Left lobe of liver (tissue), 2 donors: ENCODE measurements at places on chromosomes 1 and 21. TPM values are rescaled to one million over a fixed set of nuclear protein-coding genes. Genes with fewer than 3 reads are reported as not detected.

DNA sequence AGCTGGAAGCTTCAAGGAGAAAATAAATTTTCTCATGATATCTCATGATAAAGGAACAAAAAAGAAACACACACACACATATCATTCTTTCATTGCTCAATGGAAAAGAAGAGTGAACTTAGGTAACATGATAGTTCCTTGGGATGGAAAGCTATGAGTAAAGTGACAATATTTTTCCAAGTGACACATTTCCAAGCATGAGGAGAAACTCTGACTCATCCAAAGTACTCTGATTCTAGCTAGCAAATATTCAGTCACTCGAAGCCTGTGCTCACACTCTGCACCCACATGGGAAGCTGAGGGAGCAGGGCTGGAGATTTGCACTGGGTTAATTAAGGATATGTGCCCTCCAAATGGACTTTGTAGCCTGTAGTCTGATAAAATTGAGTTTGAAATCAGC, 222.4 kb downstream of the LRRC40 start:
- DNase-seq: no peak

- DNase-seq: no peak
These were observed 222.4 kb upstream of the ESRRG start for GRCh38 chr1:216945538-216946080.

GRCh38 chr1:166297993-166298392, 131.2 kb upstream of the FAM78B start:
- no peak for DNase-seq

- no peak for DNase-seq
These were observed 46.4 kb upstream of the ADGRL4 start for GRCh38 chr1:79052829-79053449.

DNA sequence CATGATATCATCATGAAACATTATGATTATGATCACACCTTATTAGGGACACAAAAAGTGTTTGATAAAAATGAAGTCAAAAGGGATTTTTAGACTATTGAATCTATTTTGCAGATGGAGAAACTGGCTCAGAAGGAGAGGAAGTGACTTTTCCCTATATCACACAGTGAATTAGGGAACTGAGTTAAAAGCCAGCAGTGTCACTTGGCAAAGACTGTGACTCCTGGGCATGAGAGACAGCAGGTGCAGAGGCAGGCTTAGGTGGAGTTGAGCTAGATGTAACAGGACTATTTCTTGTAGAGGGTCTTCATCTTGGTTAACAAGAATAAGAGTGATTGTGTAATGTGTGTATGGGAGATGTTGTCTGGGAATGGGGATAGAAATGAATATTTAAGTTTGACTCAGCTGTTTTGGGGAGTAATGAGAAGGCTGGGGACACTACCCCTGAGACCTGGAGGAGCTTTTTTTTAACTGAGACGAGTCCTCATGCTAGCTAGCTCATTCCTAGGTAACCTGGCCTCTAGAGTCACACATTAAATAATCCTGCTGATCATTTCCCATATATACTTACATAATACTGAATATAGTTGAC, 1.0 kb upstream of the CD84 start:
- no peak for DNase-seq

- no peak for DNase-seq
These were observed 144.6 kb downstream of the LRIG2 start for GRCh38 chr1:113217447-113218208.

DNA sequence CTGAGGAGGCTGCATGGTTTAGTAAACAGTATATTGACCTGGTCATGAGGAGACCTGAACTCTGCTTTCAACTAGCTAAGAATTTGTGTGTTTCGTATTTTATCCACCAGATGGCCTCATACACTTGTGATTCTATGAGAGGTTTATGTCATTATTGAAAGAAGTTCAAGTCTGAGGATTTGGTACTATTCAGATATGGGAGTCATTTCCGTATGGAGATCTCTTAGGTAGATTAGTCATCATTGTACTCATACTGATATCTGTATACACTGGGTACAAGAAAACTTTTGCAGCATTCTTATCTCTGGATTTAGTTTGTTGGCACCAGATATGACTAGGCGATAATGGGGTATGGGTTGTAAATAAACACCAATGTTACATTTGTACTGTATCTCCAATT, 26.6 kb downstream of the ATF6 start:
- no peak for DNase-seq

DNA sequence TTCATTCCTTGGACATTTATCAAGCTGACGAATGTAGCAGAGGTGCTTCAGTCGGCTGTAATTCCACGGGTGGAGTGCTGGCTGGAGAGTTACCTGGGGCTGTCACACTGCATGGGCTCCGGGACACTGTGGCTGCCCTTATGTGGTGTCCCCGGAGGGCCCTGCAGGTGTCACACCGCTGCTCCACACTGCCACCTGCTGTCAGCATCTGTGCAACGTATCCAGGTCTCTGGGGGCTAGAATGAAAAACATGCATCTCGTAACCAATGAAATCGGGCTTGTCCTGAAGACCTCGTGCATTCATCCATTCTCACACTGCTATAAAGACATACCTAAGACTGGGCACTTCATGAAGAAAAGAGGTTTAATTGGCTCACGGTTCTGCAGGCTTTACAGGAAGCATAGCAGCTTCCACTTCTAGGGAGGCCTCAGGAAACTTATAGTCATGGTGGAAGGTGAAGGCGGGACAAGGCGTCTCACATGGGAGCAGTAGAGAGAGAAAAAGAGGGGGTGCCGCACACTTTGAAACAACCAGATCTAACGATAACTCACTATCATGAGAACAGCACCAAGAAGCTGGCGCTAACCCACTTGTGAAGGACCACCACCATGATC, 46.7 kb upstream of the PCBP3 start:
- peak; percentile 80 for DNase-seq

DNA sequence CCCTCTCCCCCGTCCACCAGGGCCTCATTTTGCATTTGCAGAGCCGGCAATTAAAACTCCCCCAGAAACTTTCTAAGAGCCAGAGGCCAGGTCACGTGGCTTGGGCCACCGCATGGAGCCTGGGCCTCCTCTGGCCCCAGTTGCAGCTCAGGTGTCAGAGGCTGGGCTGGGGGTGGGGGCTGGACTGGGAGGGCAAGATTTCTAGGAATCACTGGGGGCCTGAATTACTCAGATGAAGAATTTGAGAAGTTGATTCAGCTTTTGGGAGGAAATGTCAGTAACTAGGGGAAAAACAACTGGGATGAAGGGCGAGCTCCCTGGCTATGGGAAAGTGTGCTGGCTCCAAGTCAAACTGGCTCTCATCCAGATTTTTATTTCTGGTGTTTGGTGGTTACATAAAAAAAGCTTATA, 151.0 kb downstream of the CDC7 start:
- DNase-seq: no peak

GRCh38 chr1:225201447-225201846, 226.4 kb downstream of the LBR start:
- no peak for DNase-seq

DNA sequence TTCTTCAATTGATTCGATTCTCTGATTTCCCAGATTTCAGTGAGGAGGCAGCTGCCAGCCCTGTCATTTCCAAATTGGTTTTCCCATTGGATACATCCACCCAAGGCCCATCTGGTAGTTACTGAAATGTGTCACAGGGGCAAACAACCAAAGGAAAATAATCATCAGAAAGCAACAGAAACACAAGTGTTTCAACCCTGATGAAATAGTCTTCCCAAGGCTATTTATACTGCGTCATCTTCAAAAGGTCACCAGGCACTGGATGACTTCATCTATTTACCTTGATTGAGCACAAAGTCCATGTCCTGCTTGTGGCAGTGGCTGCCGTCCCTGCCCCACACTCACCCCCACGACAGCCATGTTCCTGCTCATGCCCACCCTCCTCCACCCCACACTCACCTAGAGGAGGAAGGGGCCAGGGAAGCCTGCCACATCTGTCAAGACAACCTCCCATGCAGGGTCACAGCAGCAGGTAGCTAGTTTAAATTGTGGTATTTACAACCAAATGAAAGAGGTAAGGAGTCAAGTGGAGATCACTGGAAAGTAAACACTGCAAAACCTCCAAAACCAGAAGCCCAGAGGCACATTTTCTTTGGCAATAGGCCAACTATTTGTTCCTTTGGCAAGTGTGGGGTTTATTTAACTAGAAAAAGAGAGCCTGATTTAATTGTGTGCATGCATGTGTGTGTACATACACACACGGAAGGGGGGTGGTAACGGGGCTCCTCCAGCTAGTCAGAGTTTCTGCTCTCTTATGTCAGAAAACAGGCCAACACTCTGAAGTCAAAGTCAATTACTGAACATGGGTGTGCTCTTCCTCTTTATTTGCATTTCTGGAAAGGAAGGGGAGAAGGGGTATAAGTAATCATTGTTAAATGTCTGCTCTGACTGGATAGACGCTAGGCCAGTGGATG, 49.5 kb upstream of the RAB4A start:
- DNase-seq: peak; percentile 85

- DNase-seq: no peak
These were observed 17.9 kb upstream of the MIIP start for GRCh38 chr1:12001249-12001917.

DNA sequence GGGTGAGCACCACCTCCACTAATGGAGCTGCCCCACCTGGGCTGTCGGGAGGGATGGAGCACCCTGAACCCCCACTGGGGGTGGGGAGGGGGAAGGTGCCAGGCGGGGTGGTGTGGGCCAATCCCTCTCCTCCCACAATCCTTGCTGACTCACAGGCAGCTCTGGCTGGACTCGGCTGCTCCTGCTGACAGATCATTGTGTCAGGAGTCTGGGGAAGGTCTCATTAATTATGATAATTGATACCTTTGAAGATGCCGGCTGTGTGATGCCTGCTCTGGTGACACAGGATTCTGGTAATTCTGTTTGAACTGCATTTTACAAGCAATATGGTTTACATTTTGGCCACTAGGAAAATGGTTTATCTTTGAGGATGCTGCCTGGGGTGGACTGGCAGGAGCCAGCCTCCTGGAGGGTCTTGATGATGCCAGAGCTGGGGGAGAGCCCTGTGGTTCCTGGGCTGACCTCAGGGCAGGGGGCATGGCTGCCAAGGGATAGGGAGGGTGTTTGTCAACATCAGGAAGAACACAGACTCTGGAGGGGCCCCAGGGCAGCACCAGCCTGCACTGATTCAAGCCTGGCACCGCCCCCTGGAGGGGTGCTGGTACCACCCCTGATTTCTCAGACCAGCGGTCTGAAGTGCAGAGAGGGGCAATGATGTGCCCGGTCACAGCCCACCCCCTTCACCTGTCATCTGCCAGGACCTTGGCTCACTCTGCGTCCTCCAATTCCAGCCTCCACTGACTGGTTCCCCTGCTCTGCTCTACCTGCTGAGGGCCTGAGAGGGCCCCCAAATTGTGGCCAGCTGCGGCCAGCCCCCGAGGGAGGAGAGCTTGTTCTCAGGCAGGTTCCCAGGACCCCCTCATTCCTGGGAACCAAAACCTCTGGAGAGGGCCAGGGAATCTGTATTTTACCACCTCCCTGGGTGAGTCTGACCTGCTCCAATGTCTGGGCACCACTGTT, 338.8 kb downstream of the MATN1 start:
- DNase-seq: no peak

DNA sequence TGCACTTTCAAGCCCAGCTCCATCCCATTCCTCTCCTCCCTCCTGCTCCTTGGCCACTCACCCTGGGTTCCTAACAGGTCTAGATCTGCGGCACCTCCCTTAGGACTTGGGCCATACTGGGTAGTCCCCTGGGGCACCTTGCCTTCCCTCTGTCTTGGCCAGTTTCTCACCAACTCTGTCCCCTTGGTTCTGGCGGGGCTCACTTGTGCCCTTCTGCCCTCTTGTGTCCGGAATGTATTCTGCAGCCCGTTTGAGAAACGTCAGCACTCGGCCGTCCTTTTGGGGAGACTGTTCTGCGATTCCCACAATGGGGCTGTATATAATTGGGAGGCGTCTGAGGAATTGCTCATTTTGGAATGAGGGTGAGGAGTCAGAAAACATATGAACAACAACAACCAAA, 162.4 kb downstream of the ZSCAN20 start:
- no peak for DNase-seq

- DNase-seq: peak; percentile 50
These were observed 21.1 kb downstream of the C2CD2 start for GRCh38 chr21:41932576-41933312.

DNA sequence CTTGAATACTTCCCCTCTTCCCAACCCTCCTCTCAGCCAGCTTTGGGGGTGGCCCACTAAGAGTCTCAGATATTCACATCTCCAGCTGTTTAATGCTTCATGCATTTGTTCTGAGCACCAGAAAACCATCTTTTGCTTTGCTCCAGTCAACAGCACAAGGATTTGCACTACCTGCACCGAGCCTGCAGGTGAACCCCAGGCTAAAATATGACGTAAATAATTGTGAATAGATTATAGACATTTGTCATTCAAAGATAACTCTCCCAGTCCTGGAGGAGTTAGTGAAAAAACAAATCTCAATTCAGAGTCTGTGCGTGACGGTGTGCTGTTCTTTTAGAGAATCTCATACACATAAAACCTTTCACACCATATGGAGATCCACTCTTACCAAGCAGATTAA, 7.4 kb downstream of the CD247 start:
- no peak for DNase-seq

DNA sequence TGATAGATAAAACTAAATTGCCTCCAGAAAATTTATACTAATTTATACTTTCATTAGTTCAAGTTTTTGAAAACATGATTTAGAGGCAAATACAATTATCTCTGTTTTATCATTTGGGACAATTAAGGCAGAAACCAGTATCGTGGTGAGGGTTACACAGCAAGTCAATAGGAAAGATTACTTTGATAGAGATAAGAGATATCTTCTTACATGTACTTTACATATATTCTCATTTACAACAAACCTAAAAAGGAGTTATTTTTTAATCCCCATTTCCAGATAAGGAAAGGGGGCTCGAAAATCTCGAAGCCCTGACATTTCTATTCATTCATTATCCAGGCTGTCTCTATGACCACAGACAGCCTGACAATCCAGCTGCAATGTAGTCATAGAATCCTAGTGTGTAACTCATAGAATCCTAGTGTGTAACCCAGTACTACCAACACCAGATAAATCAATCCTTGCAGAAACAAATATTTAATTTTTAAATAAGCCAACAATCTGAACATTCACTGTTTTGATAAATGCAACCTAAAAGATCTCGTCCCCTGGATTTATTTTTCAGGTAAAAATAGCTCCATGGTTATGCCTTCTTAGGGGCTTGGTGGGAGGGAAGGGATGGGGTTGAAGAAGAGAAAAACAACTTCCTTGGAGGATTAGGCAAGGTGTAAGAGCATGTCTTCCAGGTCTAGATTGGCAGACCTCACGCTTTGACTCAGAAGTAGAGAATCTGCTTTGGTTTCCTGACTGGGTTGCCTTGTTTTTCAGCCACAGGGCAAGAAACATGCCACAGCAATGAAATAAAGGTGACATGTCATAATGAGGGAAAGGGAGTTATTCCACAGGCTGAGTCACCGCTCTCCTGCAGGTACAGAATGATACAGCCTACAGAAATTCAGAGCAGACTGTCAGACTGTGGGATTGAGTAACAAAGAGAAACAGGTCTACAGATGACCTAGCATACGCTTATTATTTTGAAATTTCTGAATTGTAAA, 45.6 kb downstream of the IRF2BP2 start:
- DNase-seq: no peak

GRCh38 chr1:46582972-46583371, 21.1 kb downstream of the MKNK1 start:
- DNase-seq: no peak

The MAN1C1 gene
- 39.4 TPM for total RNA-seq

The GJA4 gene
- 12.5 TPM for total RNA-seq

The XCL1 gene
- 0.13 TPM for total RNA-seq

The GLIS1 gene
- not detected for total RNA-seq

The EXTL1 gene
- not detected for total RNA-seq

The ERG gene
- total RNA-seq: 4.0 TPM

The OPRD1 gene
- total RNA-seq: not detected
